ENCODE measurements at places on chromosomes 16 and 17. TPM values are rescaled to one million over a fixed set of nuclear protein-coding genes. Genes with fewer than 3 reads are reported as not detected.

ITGB4 gene
- 0.29 TPM for total RNA-seq

TMEM235 gene
- not detected for total RNA-seq

DNA sequence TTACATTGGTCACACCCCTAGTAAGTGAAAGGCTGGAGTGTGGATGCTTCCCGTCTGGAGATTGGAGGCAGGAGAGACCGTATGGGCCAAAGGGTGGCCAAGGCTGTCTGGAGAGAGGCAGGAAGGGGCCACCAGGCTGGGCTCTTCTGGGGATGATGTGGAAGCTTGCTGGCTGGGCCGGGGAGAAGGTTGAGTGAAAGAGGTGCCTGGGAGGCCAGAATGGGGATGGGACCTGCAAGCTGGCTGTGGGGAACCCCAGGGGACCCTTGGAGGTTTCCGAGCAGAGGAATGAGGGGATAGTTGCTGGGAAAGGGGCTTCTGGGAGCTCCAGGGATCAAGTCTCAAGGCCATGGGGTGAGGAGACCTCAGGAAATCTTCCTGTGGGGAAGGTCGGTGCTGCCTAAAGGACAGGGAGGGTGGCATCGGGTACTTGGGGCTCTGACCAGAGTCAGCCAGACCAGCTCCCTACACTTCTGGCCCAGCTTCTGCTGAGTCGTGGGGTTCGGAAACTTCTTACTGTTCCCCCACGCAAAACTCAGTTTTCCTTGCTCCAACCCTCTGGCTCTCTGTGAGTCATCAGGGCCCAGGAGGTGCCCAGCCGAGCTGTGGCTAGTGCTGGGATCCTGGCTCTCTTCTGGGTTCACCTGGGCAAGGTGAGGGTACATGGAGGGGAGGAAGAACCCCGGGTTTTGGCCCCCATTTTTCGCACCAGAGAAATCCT is 3.1 kb downstream of the MRC2 start:
- peak; percentile 76 for DNase-seq

STH gene
- not detected for total RNA-seq

GRCh38 chr16:85029408-85029784 is 1.8 kb downstream of the KIAA0513 start:
- peak; percentile 92 for DNase-seq

DNA sequence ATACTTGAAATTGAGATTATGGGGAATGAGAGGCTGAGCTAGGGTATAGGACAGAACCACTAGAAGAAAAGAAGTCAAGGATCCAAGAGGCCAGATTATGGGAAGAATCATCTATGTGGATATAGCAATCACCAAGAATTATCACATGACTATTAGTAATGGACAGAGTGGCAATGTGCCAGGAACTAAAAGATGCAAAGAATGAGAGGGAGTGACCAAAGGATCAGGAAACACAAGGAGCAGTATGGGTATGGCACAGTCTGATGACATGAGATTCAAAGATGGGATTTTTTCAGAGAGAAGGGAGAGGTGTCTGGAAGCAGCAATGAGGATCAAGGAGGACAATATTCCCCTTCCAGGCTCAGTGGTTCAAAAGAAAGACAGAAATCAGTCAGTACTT is 212.2 kb downstream of the AATF start:
- no peak for DNase-seq

DNA sequence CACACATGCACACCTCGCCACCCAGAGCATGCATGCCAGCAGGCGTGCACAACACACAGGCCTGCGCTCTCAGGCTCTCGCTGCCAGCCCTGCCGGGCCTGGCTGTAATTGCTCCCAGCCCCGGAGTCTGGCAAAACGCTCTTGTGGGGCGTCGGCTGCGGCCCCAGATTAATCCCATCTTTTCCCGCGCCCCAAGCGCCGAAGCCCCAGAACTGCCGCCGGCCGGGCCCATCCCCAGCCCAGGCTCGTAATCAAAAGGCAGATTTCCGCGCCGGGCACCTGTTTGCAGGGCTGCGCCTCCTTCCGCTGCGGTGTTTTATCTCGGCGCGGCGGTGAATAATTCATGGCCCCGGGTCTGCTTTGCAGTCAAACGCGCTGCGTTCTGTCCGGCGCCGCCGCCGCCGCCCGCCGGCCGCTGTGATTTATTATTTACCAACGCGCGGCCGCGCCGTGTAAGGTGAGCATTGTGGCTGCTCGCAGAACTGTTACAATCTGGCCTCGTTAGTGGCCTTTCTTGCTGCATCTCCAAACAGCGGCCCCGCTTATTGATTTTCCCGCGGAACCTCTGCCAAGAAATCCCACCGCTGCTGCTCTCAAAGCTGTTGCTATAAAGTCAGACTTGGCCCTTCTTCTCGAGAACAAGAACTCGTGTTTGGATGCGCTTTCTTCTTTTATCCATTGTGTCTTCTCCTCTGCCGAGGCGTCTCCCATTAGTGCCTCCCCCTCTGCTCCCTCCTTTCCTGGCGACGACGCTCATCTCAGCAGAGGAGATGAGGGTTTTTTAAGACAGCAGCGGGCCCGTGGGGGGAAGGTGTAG is 126.1 kb downstream of the IRX5 start:
- peak; percentile 83 for DNase-seq

CMC2 gene
- total RNA-seq = 13.6 TPM

DNA sequence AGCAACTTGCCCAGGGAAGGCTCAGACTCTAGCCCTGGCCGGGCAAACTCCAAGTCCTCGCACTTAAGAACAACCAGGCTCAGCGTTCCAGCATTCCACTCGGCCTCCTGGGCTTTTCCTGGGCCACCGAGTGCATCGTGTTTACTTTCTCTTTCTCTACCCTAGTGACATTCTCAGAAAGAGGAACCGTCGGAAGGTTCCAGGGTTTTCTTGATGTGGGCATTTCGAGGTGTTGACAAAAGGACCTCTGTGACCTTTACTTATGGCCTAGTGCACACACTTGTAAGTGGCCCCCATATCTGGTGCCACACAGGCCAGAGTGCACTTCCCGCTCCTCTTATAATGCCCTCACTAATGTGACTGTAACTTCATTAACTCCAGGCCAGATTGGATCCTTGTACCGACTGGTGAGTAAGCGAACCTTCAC is 3.1 kb upstream of the BANP start:
- DNase-seq = no peak

SYCE1L gene
- not detected for total RNA-seq

DNA sequence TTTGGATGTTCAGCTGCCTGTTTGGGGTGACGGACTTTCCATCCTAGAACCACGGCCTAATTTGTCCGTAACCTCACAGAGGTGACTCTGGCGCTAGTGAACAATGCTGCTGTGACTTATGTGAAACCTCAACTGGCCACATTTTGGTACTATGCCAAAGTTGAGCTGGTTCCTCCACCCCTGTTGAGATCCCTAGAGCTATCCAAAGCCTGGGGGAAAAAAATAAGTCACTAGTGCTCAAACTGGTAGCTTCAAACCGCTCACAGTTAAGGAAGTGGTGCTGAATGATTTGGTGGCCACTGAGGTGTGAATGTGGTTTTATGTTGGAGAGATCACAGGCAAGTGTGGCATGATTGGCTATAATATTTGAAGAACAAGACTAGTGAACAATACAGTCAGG is 11.3 kb upstream of the TUBG2 start:
- peak; percentile 36 for DNase-seq

- peak; percentile 50 for DNase-seq
These were observed 170.2 kb downstream of the HS3ST3B1 start for GRCh38 chr17:14471052-14471451.

DNA sequence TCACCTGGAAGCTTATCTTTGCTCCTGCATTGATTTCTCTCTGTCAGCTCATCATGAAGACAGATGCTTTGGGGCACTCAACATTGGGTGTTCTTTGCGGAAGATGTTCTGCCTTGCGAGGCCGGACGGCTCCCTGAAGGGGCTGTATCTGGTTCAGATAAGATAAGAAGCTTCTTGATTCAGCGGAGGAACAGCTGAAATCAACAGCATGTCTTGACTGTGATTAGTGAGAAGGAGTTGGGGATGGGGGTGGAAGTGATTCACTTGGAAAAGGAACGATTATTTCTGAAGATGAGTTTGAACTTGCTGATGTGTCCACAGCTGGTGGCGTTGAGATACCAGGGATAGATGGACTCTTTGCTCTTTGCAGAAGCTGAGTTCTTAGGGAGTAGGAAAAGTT is 126.9 kb upstream of the WSCD1 start:
- no peak for DNase-seq

GRCh38 chr16:79164388-79164995 is 436.0 kb downstream of the MAF start:
- DNase-seq = no peak

ATP2A3 gene
- 1.8 TPM for total RNA-seq

DNA sequence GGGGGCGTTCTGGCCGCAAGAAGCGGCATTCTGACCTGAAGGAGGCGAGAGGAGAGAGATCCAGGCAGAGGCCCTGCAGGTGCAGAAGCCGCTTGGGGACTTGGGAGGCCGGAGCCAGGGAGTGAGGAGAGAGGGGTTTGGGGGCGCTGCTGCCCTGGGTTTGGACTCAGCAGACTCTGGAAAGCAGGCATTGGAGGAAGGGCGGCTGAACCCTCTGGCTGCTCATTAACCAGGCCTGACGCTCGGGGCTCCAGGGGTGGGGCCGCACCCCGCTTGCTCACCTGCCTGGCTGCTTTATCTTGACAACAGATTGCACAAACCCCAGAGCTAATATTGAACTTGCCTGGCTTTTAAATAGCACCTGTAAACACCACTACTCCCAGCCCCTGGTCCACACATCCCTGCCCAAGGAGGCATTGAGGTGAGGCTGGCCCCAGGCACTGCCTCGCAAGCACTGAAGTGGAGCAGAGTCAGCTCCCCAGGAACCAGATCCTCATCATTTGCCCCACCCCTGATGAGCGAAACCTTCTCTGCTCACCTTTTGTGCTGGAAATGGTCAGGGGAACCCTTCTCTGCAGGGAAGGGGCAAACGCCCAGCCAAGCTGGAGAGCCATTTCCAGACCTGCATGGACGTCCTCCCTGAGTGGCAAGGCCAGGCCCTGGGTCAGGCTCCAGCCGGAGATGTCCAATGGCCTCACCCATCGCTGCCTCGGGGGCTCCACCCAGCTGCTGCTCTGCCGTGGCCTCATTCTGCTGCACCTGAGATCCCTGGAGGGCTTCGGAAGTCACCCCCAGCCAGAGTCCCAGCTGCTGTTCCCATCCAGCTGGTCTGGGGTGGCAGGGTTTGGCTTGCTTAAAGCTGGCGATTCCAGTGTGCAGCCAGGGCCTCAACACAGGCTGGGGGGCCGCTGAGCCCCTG is 190.2 kb upstream of the GSE1 start:
- no peak for DNase-seq

GRCh38 chr16:88358023-88358420 is 24.7 kb upstream of the ZNF469 start:
- DNase-seq = peak; percentile 69

DNA sequence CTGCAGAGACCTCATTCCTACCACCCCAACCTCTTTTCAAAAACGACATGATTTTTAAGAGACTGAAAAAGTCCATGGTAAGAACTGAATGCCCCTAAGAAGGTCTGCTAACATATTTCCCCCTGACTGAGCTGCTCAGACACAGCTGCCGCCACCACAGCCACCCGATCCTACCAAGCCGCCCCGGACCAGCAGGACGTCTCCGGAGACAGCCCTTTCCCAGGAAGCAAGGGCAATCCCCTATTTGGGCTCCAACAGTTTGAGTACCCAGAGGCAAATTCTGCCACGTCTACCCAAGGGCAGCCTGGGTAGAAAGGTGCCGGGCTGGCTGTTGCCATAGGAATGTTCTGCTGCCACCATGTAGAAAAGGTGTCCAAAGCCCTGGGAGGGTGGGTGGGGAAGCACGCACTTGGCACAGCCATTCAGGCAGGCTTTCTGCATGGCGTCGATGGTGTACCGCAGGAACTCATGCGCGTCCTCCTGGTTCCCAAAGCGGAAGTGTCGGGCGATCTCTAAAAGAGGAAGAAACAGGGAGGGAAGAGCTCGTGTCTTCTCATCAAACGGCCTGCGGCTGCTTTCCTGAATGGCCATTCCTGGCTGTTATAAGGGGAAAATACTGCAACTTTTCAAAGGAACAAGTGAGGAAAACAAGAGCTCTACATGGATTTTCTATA is 13.6 kb downstream of the USP36 start:
- peak; percentile 48 for DNase-seq

- DNase-seq = no peak
These were observed 6.1 kb downstream of the ZG16 start for GRCh38 chr16:29784157-29784556.

DNA sequence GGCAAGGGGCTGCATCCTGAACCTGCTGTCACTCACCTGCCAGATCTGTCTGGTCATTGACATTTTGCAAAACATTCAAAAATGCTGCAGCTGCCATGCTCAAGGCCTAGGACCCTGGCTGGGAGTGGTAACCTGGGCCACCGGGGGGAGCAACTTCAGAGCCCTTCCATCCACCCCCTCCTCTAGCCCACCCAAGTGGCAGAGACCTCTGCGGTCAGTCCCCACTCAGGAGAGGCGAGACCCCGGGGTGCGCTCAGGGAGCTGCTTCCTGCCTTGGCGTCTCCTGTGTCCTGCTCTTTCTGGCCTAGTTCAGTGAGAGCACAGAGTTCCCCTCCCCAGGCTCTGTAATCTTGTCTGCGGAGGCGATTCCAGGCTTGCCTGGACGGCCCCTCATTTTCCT is 108.8 kb downstream of the CCDC182 start:
- no peak for DNase-seq

DNA sequence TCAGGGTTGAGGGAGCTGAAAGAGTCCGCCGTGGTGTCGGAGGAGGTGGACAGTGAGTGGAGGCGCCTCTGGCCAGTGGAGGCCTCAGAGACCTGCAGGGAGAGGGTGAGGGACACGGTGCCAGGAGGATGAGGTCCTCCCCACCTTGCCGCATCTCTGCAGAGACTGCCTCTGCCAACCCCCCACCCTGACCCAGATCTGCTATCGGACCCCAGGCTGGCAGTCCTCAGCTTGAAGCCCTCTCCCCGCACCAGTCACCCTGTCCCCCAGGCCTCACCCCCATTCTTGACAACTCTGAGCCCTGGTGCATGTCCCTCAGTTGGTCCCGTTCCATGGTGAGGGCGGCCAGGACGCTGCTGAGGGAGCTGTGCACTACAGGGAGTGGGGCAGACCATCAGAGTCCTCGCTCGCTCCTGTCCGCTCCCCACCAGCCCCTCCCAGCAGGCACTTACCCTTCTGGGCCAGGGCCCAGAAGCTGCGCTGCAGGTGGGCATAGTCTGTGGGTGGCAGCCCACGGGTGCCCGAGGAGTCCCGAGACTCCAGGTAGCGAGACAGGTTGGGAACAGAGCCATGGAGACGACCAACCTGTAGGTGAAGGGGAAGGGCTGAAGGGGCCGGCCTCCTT is 5.4 kb downstream of the OSBPL7 start:
- peak; percentile 72 for DNase-seq

- DNase-seq = no peak
These were observed 25.6 kb upstream of the CDRT4 start for GRCh38 chr17:15492791-15493692.

All from osteoblast (primary cell).